ENCODE measurements at places on chromosomes 1 and 21. TPM values are rescaled to one million over a fixed set of nuclear protein-coding genes. Genes with fewer than 3 reads are reported as not detected.

DNA sequence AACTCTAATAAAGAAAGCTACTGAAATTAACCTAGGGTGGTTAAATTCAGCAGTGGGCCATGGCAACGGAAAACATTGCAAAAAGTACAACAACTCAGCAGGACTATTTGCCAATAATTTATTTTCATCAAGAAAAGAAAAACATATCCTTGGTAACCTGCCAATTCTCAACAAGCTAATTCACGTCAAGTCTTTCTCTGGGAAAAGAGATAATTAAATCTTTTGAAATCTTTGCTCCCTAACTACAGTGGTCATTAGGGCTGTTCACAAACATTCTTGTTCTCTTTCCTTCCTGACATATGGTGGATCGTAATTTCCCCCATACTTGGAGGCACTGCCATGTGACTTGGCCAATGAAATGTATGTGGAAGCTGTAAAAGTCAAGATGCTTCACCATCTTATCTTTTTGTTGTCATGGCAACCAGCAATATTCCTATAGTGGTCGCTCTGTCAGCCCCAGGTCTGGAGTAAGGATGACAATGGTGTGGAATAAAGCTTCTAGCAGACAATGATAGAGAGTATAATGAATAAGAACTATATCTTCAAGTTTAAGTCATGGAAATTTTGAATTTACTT lies 29.6 kb upstream of the ZNF326 start:
- DNase-seq = no peak

GRCh38 chr1:98702976-98703375 lies 41.5 kb downstream of the SNX7 start:
- DNase-seq = peak; percentile 4

DNA sequence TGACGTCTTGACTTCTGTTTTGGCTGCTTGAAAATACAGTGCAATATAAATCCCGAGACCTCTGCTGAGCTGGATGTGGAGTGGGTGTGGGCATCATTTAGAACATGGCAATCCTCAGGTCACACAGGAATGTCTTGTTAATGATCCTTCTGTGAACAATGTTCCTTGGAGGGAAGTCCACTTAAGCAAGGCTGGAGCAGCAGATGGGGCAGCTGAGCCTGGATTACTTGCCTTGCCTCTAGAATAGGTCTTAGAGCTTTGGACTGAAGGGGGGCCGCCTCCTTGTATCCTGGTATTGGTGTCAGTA lies 926 bp upstream of the SCMH1 start:
- DNase-seq = no peak

GRCh38 chr1:167881069-167881468 lies 32.9 kb downstream of the ADCY10 start:
- DNase-seq = peak; percentile 75

DNA sequence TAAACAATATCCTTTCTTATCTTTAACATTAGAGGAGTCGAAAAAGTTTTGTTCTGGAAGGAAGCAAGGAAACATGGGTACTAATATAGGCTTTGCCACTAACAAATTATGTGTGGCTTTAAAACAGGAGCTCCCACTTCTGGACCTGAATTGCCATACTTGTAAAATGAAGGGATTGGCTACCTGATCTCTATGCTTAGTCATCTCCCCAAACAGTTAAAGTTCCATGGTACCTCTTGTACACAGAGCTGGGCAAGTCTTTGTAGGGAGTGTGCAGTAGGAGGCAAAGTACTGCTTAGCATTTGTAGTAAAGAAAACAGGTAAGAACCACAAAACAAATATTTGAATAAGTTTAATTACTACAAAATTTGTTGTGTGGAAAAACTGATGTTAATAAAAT lies 81.3 kb downstream of the MAST2 start:
- DNase-seq = peak; percentile 55

VWA1 gene
- total RNA-seq = 0.23 TPM

RNU1-2 gene
- total RNA-seq = not detected

DNA sequence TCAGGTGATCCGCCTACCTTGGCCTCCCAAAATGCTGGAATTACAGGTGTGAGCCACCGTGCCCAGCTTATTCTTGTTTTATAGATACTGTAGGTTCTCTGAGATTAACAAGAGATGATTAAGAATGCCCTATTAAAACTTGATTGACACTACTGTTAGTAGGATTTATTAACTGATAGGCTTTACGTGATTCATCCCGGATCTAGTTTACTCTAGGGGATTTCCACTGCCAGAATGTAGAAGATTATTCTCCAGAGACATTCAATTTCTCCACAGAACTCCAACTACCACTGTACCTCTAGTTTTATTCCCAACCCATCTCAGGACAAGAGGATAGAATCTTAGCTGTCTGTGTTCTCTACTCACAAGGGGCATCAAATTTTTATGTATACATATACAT lies 26.3 kb upstream of the RBM34 start:
- DNase-seq = no peak

DNA sequence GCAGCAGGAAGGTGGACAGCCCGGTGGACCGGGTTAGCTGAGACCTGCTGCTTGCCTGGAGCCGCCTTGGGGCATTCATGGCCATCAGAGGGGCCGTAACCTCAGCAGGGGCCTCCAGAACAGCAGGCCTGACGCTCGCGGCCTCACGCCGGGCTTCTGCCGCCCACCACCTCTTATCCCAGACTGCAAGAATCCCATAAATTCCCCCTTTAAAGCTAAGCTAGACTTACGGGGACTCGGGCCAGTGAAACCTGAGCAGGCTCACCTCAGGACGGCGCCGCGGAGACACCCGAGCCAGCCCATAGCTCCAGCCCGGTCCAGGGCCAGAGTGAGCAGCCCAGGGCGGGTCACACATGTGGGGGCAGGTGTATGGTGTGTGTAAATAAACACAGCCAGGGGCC lies 132.3 kb downstream of the GLIS1 start:
- no peak for DNase-seq

SPATA17 gene
- 0.93 TPM for total RNA-seq

- no peak for DNase-seq
Observed at GRCh38 chr21:14070049-14070893, 140.5 kb downstream of the LIPI start.

DNA sequence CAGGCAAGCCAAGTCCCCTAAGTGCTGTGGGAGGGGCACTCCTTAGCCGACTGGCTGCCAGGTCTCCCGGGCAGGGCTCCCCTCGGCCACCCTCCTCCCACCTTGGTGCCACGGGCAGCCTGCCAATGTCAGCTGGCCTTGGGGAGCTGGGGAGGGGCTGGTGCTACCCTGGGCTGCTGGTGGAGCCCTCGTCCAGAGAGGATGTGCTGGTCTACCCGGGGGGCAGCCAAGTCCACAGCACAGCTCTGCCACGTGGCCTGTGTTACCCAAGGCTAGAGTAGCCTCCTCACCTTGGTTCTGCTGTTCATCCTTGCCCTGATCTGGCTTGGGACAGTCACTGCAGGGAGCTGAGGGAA lies 42.9 kb downstream of the CRYAA start:
- no peak for DNase-seq

- DNase-seq = no peak
Observed at GRCh38 chr1:220391491-220391890, 119.2 kb upstream of the RAB3GAP2 start.

AMY2A gene
- total RNA-seq = not detected

DNA sequence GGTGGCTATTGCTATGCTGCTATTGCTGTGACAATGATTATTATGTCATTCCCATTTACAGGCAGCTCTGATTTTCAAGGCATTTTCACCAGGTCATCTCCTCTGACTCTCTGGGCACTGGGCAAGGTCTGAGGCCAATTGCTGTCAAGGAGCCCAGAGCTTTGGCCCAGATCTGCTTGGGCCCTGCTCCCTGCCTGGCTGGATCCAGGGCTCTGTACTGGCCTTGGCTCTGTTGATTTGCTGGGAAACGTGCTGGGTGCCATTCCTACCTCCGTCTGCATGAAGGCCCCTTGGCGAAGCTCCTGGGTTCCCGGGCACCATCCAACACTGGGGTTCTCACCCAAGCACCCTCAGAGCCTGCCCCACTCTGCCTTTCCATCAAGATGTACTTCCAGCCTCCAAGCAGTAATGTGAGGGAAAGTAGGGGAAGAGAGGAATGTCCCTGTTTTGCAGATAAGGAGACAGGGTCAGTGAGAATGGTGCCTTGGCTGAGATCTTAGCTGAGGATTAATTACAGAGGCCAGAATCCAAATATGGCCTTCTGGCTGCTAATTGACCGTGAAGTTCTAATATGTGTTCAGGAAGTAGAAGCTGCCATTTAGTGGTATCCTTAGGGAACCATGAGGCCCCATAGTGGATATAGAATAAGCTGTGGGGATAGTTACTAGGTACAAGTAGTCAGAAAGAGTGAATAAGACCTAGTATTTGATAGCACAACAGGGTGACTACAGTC lies 63.9 kb downstream of the HTR6 start:
- no peak for DNase-seq

DNA sequence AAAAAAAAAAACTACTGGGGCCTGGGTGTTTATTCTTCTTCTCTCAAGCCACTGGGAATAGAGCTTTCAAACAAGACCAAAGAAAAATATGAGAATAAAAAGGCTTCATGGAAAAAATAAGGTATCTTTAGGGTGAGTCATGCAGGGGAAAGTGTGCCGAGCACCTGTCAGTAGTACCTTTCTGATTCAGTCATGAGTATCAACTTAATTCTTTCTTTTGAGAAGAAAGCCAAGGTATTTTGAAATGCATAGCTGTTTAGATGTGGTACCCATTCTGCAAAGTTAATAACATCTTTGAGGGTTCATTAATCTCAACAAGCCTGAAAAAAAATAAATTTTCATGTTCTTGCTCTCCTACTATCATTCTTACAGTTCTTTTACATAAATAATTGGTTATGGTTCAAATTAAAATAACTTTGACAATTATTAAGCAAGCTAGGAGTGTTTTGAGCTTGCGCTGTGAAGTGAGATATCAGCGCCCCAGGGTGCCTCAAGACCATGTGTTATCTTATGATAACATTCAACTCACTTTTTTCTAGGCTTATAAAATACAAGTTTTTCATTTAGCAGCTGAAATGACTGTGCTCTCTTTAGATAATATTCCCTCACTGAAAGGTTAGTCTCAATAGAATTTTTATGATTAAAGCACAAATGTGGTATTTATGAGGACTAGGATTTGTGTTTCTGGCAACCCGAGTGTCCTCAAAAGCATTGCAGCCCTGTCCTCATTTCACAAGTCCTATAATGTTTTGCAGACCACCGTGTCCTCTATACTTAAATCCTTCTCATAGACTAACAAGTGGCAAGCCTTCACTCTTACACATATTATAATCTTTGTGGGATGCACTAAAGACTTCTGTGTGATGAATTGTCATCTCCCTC lies 138.6 kb downstream of the SLC44A5 start:
- no peak for DNase-seq

ITGB2 gene
- 1.8 TPM for total RNA-seq

S100A5 gene
- 2.4 TPM for total RNA-seq

DNA sequence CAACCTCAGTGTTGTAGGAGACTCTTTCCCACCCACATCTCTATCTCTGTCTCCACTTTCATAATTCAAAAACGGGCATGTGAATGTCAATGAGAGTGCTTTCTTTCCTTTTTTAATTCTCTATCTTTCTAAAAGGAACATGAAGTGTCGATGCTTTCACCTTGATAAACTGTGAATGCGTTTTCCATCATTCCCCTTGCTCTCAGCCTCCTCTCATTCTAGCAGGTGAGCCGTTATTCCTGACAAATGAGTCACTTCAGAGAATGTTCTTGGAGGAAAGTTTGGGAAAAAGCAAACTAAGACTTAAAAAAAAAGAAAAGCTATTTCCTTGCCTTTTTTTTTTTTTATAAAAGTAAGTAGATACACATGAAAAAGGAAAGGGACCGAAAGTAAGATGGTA lies 226.0 kb upstream of the C1orf87 start:
- DNase-seq = no peak

- no peak for DNase-seq
Observed at GRCh38 chr1:223331301-223331700, 32.7 kb downstream of the SUSD4 start.

PODN gene
- not detected for total RNA-seq

- no peak for DNase-seq
Observed at GRCh38 chr1:32104127-32104526, 3.7 kb upstream of the KPNA6 start.

GRCh38 chr21:25863747-25864146 lies 129.0 kb downstream of the GABPA start:
- no peak for DNase-seq

GRCh38 chr21:39726133-39726532 lies 18.9 kb upstream of the IGSF5 start:
- DNase-seq = no peak

NGF gene
- 0.84 TPM for total RNA-seq

FOXD3 gene
- total RNA-seq = 0.05 TPM

PAPPA2 gene
- 3.0 TPM for total RNA-seq

CLCA4 gene
- not detected for total RNA-seq

QSOX1 gene
- 201 TPM for total RNA-seq

PTPN14 gene
- total RNA-seq = 47.5 TPM

- no peak for DNase-seq
Observed at GRCh38 chr21:25528515-25528914, 78.8 kb downstream of the MRPL39 start.

- DNase-seq = no peak
Observed at GRCh38 chr1:147236959-147237791, 5.3 kb upstream of the CHD1L start.

- no peak for DNase-seq
Observed at GRCh38 chr1:21773585-21773984, 9.4 kb downstream of the USP48 start.

DNA sequence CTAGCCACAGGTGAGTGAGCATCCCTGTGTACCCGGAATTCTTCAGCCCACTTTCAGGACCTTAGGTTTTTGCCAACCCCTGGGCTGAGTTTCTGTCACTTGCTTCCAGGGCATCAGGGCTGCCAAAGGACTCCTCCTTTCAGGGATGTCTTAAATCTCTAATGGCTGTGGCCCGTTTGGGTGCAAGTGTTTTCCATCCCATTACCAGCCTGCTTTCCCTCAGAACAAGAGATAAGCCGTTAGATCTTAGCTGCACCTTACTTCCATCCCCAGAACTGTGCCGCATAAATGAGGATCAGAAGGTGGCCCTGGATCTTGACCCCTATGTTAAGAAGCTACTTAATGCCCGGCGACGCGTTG lies 652 bp downstream of the SNAPIN start:
- DNase-seq = no peak

DNA sequence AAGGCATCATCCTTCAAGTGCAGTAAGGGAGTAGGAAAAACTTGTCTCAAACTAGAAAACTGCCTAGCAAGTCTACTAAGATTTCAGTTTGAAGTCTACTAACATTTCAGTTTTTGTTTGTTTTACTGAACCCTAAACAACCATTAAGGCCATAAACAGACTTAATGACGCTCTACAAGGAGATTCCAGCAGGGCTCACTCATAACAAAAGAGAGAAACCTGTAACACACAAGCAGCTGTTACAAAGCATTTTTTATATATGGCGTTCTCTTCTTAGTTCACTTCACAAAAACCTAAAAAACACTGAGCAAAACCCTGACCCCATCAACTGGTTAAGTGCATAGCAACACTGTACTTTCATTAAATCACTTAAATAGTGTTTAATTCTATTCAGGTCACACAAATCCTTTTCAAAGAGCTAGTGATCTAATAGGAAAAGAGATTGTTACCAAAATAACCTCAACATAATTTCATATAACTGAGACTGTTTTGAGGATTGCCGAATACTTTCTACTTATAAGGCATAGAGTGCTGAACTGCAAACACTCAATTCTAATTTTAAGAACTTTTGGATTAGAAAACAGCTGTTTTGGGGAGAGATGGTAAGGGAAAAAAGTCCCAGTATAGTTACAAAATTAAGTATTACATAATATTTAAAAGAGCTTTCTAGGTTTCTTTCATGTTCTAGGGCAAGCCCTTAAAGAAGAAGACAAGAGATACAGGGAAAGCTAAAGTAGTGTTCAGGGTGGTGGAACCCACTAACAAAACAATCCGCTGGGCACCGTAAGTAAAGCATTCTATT lies 1.4 kb downstream of the B3GALNT2 start:
- DNase-seq = peak; percentile 17

S1PR1 gene
- total RNA-seq = 15.5 TPM

GRCh38 chr1:174800216-174800851 lies 199.4 kb upstream of the CACYBP start:
- DNase-seq = no peak

AKR7A3 gene
- 0.23 TPM for total RNA-seq
